D721Med (cell line): ENCODE measurements at places on chromosomes 7 and 10.

DNA sequence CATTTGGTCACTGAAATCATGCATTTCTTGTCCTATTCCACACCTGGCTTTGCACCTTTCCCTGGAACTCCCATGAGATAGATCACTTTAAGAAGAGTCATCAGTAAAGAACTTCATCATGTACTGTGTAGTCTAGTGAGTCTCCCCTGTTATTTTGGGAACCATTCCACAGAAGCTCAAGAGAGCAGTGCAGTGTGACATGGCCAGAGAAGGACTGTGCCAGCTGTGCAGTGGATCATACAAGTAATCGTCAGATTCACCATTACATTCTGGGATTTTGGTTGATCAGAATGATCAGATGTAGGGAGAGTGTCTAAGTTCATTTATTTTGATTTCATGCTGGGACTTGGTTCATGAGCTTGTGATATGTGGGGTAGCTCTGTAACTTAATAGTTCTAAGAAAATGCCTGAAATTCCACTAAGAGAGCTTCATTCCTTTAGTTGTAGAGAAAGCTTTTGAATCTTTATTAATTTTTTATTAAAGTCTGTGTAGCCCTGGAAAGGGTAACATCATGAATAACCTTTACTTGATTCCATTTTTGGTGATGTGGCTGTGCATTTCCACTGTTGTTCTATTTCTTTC lies 166.8 kb downstream of the SUGCT start:
- DNase-seq = no peak

- no peak for DNase-seq
Observed at GRCh38 chr7:51146816-51147586, 169.6 kb downstream of the COBL start.

GRCh38 chr10:37632641-37633040 lies 224.8 kb downstream of the ZNF248 start:
- no peak for DNase-seq

DNA sequence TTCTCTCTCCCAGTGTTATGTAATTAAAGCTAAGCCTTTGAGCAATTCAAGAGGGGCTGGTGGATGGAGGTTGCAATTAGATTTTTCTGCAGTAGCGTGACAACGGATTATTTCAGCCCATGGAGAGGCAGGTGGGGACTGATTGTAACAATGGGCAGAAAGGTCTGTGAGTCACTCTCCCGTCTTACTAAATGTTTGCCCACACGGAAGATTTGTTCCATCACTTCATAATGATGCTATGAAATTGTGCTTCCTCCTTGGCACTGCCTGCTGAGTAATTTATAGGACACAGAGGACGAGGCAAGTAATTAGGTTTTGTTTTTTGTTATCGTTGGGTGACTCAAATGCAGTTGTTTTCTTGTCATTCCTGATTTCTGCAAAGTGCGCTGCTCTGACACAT lies 594.5 kb upstream of the DPP6 start:
- DNase-seq = no peak

GRCh38 chr10:3874990-3875841 lies 90.2 kb upstream of the KLF6 start:
- DNase-seq = no peak

DNA sequence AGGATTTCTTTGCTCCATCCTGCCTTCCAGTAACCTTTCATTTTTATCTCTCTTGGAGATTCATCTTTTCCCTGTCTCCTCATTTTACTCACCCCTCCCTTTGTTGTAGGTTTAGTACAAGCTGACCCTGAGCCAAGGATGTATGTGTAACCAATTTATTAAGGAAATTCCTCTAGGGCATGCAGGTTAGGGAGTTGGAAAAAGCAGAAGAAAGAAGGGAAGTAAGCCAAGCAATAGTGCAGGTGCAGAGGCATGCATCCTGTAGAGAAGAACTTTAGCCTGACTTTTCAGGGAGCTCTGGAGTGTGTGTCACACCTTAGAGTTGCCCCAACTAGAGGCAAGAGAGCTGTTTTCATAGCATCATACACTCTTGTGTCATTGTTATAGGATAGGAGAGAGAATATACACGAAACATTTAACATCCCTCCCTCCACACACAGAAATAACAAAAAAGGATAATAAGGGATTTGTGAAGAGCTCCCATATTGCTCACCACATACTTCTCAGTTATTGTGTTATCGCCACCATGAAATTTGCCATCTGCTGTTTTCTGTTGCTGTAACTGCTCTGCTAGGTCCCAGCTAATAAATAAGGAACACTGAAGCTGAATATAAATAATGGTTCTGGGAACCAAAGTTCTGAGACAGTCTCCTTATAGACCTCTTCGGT lies 21.8 kb upstream of the SEMA3C start:
- DNase-seq = no peak

DNA sequence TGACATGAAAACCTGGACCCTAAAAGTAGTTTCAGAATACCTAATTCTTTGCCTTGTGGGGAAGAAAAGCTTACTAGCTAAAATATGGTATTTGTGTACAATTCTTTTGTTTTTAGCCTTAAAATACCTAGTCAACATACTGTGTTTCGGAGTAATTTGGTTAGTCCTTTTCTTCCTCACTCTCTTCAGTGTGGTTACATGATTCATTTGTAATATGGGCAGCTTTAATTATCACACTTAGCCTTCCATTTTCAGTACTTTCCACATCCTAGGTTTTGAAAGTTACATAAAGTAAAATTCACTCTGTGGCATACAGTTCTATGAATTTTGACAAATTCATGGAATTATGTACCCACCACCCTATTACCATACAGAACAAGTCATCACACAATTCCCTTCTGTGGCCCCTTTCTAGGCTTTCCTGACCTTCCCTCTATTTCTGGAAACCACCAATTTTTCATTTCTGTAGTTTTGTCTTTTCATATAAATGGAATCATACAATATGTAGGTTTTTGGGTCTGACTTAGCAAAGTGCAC lies 96.2 kb downstream of the EMX2 start:
- no peak for DNase-seq

- no peak for DNase-seq
Observed at GRCh38 chr10:63718421-63718820, 197.2 kb downstream of the REEP3 start.

DNA sequence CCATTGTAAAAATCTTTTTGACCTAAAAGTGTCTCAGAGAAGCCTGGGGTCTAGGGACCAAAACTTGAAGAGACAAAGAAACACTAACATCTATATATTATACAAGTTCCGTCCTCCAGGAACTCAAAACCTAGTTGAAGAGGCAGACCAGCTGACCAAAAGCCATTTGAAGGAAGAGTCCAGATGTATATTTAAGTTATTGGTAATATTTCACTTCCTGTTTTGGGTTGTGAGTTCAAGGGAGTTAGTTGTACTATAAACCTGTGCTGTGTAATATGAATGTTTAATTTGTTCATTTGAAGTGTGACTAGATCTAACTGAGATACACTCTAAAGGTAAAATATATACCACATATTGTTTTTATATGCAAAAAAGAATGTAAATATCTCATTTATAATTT lies 45.0 kb downstream of the CDK1 start:
- DNase-seq = no peak

DNA sequence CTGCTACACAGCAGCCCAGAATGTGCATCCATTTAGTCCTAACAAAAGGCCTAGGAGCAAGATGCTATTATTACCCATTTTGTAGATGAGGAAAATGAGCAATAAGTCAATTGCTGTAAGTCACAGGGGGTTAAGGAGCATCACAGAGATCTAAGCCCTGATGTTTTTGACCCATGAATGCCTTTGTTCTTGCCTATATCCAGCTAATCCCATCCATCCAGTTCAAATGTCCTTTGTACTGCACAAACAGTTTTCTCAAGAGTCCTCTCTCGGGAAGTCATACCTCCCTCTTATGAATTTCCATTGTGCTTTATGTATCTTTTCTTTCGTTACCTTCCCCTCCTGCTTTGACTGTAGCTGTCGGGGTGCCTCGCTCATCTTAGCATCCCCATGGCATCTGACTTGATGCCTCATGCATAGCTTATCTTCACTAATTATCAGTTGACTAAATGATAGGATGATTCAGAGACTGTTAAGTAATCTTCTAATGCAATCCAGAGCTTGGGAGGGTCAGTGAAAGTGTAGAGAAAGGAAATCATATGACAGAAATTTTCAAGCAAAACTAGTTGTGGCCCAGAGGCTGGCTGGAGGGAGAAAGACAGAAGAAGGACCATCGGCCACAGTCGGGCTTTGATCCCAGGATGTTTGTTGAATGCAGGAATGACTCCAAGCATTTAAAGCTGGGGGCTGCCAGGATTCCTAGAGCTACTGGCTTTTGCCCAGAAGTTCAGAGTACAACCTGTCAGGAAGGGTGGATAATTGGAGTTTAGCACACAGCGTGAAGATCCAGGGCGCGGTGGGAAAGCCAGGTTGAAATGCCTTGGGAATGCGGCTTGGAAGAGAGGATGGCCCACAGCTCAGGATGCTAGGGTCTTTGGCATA lies 23.5 kb downstream of the BLVRA start:
- no peak for DNase-seq

- no peak for DNase-seq
Observed at GRCh38 chr10:79413196-79413595, 32.2 kb downstream of the ZCCHC24 start.

- no peak for DNase-seq
Observed at GRCh38 chr10:15738270-15738925, 18.7 kb upstream of the ITGA8 start.

DNA sequence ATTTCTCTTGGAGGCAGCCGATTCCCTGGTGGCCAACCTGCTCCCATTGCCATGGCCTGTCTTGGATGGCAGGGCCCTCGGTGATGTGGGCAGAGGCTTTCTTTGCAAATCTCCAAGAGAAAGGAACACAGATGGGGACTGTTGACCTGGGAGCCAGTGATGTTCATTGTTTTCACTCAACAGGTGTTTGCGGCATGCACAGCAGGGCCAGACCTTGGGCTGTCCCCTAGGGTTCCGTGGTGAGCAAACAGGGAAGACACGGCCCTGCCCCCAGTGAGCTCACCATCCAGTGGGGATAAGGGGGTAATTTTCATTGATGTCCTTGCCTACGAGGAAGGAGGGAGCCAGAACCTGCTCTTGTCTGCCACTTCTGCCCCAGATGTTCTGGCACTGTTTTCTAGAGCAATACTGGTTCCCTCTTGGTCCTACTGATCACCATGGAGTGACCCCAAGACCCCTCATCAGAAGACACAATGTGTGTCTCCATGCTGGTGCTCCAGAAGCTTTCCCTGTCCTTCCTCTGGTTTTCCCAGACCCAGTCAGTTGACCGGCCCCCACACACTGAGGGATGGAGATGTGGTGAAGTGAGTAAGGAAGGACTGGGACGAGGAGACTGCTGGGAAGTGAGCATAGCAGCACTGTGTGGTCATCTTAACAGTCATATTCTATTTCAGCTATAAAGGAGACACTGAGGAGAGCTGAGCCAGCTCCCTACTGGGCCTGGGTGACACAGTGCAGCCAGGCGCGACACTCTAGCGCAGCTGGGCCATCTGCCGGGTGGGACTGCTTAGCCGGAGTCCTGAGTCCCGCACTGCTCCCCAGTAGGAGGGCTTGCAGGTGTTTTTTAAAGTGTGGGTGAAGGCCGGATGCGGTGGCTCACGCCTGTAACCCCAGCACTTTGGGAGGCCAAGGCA lies 20.4 kb upstream of the FIGNL1 start:
- no peak for DNase-seq

GRCh38 chr10:1642600-1643160 lies 94.6 kb downstream of the ADARB2 start:
- no peak for DNase-seq

GRCh38 chr10:132810141-132810806 lies 24.3 kb upstream of the NKX6-2 start:
- DNase-seq = no peak

GRCh38 chr7:42055171-42055570 lies 181.8 kb downstream of the GLI3 start:
- DNase-seq = no peak

DNA sequence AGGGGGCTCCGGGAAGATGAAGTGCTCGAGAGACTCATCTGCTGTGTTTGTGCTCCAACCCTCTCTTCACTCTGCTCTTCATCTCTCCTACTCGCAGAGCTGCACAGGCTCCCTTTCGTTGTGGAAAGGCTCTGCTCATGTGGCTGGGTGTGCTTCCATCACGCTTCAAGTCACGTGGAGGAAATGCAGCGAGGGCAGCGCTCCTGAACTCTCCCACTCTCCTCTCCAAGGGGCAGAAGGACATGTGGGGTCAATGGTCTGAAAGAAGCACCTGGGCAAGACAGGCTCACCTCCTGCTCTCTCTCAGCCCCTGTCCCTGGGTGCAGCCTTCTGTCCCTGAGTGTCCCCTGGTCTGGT lies 72.6 kb downstream of the USP6NL start:
- no peak for DNase-seq

DNA sequence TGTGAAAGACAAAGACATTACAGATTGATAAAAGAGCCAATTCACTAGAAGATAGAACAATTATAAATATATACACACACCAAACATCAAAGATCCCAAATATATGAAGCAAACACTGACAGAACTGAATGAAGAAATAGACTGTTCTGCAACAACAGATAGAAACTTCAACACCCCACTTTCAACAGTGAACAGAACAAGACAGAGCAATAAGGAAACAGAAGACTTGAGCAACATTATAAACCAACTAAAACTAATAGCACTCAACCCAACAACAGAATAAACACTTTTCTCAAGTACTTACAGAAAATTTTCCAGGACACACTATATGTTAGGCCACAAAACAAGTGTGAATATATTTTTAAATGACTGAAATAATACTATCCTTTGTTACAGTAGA lies 10.9 kb downstream of the CDCA7L start:
- DNase-seq = no peak

- no peak for DNase-seq
Observed at GRCh38 chr7:128939075-128939860, 1.5 kb downstream of the IRF5 start.
